Daoy (cell line): ENCODE measurements at places on chromosomes 2 and 18.

GRCh38 chr2:67649331-67650261 is 252.5 kb downstream of the ETAA1 start:
- peak; percentile 28 for DNase-seq

DNA sequence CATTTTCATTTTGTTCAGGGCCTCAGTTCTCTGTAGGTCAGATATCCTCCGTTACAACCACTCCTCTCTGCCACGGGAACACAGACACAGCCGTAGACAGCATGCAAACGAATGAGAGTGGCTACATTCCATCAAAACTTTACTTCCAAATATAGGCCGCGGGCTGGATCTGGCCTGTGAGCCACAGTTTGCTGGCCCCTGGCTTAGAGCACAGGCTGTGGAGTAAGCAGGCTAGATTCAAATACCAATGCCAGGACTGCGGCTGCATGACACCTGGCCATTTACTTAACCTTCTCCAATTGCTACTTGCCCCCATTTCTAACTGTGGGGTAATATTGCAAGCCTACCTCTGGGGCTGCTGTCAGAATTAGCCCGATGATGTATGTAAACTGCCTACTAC is 325.8 kb upstream of the POU3F3 start:
- no peak for DNase-seq

DNA sequence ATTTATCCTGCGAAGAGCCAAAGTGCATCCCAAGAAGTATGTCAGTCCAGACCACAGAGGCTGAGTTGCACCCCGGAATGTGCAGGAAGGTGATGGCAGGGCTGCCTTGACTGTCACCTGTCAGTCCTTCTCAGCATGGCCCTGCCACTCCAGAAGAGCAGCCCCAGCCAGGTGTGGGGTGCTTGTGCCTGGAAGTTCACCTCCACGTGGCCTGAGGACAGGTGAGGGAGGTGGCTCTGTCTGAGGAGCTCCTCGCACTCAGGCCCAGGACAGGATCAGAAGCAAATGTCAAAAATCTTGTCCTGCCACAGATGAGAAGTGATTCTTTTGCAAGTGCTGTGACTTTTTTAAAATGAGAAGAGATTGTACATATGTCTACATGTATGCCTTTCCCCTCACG is 31.4 kb upstream of the B3GNT7 start:
- no peak for DNase-seq

DNA sequence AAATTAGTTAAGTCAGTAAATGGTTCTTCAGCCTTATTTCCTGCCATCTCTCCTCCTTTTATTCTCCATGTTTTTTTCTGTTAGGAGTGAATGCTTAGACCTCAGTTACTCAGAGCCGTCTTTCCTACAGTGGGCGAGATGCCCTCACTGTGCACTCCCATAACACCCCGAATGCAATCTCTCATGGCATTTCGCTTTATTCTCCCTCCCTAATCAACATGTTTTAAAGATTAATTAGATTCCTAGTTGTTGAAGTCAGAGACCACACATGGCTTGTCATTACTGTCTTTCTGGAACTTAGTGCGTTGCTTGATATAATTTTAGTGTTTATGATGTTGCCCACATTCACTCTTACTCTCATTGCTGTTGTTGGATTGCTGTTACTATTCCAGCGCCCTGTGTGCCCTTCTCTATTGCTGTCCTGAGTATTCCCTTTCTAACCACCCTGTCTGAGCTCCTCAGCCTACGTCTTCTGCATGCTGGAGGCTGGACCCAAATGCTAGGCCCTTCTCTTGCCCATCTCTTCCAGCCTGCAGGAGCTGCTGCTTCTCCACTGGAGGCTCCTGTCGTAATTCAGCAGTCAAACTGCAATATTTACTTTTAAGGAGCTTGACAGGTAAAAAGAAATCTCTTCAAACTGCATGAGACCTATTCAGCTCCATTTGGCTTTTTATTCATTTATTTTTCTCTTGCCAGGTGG is 99.3 kb downstream of the MAP2 start:
- DNase-seq = no peak

- peak; percentile 90 for DNase-seq
Observed at GRCh38 chr2:218272531-218273212, 2.4 kb downstream of the PNKD start.

DNA sequence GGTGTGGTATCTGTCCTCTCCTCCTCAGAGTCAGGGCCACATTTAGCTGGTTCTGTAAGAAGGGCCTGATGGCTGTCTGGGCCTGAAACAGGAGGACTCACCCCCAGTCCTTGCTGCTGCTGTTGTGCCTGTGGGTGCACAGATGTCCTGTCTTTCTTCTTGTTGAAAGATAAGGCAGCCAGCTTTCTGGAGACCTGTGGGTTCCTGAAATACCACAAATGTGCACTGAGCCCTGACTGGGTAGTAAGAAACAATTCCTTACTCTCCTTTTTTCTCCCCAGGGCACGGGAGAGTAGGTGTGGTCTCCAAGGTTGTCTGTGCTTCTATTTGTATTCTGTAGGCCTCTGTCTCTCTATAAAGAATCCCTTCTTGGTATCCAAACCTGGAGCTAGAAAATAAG is 96.2 kb upstream of the DLX2 start:
- DNase-seq = no peak

- no peak for DNase-seq
Observed at GRCh38 chr2:49129034-49129433, 25.3 kb downstream of the FSHR start.

DNA sequence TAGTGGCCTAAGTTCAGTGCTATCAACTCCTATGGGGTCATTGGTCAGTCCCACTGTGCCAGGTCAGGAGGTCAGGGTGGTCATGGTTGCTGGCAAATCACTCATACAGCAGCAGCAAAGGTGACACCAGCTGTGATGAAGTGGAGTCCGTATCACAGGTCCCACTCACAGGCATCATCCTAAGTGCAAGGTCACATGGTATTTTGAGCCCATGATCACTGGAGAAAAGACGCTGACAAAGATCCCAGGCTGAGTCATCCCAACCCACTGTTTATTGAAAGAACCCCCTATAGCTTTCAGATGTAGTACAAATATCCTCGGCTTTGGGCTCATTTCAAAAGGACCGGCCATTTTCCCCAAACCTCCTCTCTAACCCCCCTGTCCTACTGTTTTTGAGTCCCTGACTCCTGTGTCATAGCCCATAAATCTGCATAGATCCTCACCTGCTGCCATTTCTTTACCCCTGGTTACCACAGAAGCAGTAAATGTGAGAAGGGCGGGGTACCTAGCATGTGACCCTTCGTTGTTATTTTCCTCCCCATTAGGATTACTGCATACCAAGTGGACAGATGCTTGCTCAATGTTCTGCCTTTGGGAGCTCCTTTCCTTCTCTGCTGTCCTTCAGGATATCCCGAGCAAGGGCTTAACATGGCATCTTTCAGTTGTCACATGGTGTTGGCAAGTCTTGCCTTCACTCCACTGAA is 107.7 kb downstream of the COL6A3 start:
- peak; percentile 85 for DNase-seq

- DNase-seq = no peak
Observed at GRCh38 chr18:30440351-30440750, 602.2 kb downstream of the DSC3 start.

DNA sequence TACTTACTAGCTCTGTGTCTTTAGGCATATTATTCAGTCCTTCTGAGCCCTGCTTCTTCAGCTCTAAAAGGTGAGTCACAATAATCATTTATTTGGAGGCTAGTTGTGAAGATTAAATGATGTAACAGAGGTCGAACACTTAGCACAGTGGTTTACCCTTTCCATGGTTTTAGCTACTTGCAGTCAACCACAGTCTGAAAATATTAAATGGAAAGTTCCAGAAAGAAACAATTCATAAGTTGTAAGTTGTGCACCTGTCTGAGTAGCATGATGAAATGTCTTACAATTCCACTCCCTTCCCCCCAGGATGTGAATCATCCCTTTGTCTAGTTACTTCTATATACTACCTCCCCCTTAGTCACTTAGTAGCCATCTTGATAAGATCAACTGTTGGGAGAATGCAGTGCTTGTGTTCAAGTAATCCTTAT is 217.6 kb upstream of the THUMPD2 start:
- peak; percentile 63 for DNase-seq

- no peak for DNase-seq
Observed at GRCh38 chr2:200993097-200993496, 29.6 kb upstream of the ORC2 start.

- no peak for DNase-seq
Observed at GRCh38 chr2:187470698-187471097, 22.6 kb upstream of the CALCRL start.

GRCh38 chr18:6017171-6017570 is 121.8 kb upstream of the TMEM200C start:
- DNase-seq = no peak
